ENCODE measurements at places on chromosomes 12 and 14.

GRCh38 chr12:53196486-53196885 lies 10.6 kb downstream of the ITGB7 start:
- DNase-seq, result no peak

DNA sequence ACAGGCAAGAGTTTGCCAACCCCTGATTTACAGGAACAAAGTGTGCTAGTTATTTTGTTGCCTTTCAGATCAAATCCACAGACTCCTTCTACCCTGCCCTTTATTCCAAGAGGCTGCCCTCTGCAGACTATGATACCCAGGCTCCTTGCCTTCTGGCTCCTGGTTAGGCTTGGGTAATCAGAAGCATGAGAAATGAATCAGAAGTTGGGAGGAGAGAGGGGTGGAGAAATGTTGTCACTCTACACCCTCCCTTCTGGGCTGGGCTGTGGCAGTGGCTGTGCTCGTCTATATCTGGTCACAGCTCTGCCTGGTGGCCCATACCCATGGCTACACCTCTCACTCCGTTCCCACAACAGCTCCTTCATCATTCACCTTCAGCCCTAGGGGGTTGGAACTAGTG lies 204.6 kb upstream of the PLXNC1 start:
- no peak for DNase-seq

GRCh38 chr14:55454264-55455002 lies 14.0 kb upstream of the TBPL2 start:
- no peak for DNase-seq

GRCh38 chr12:108657130-108657745 lies 23.5 kb upstream of the SELPLG start:
- no peak for DNase-seq

- peak; percentile 49 for DNase-seq
These were observed 554 bp downstream of the SPPL3 start for GRCh38 chr12:120903412-120904196.

- DNase-seq, result no peak
These were observed 123.9 kb downstream of the PLXNC1 start for GRCh38 chr12:94272280-94272679.

DNA sequence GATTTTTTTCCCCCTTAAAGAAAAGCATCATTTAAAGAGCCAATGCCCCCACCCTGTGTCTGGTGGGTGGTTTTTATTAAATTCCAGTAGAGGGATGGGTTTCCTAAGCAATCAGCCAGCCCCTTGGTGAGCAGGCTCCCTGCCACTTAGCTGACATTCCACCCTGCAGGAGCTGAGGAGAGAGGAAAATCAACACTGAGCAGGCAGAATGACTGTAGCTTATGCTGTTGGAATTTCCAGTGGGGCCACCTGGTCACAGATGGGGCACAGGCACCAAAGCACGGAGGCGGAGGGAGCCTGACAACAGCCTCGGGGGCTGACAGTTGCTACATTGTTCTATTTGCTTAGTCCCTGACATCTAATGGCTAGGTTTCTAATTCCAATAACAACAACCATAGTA lies 127.7 kb downstream of the TMEM30B start:
- no peak for DNase-seq

DNA sequence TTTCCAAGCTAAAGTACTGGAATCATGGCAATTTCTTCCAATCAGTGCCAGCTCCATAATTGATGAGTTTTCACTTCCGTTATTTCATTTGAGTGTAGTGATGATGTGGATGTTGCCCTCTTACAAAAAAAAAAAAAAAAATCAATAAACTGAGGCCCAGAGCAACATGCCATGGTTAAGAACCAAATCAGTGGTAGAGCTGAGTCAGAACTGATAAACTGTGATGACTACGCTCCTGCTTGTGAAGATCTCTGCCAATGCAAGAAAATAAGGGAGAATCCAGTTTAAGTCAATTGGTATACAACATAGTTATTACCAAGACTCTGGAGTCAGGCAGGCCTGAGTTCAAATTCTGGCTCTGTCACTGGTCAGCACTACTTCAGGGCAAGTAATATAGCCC lies 102.7 kb downstream of the GPR135 start:
- DNase-seq, result no peak

Measured in stimulated activated CD8-positive, alpha-beta memory T cell treated with anti-CD3 and anti-CD28 coated beads, Interleukin-4, amount 100 ng/mL, for 24 hours (primary cell).